Stimulated activated CD4-positive, alpha-beta T cell treated with anti-CD3 and anti-CD28 coated beads, Interleukin-4, amount 100 ng/mL, for 48 hours (primary cell): ENCODE measurements at places on chromosomes 2 and 18.

- no peak for DNase-seq
These were observed 39.4 kb downstream of the MYT1L start for GRCh38 chr2:2291500-2292260.

DNA sequence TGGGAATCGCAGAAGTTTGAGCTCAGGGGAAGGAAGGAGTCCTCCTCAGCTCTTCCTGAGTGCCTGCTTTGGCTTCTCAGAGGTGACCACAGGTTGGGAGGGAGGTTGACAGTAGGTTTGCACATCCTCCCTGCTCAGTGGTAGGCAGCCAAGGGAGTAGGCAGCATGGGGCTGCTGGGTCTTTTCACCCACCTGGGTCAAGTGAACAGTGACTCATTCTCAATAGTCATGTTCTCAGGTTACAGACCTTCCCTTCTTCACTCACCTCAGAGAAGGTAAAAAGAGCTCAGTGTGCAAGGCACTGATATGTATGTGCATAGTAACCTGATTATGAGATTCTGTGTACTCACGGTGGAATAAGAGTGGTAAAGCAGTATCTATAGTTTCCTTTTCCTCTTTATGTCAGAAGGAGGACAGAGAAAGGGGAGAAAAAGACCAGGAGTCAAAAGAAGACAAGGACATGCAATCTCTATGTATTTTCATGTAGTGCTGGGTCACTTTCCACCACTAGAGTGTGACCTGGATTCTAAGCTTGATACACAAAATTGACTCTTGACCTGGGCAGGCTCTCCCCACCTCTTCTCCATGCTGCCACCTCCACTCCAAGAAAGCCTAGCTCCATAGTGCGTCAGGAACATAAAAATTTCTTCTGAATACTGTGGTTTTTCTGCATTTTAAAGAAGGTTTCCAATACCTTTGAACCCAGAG lies 36.5 kb upstream of the ASNSD1 start:
- no peak for DNase-seq

DNA sequence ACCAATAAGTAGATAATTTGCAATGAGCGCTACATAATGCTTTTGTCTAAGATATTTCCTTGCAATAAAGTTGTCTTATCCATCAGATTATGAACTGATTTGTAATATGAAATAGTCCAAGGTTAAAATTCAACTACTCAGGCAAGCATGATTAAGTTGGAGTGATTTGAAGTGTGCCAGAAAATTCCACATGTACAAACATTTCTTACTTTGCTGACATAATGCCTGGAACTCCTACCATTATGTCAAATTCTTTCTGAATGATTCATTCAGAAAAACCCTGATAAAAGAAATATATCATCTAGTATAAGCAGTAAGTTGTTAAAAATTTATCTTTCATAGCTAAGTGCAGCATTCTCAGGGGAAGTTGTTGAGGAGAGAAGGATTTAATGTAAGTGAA lies 87.3 kb downstream of the CBLN2 start:
- no peak for DNase-seq

GRCh38 chr2:162037886-162038285 lies 36.1 kb downstream of the DPP4 start:
- DNase-seq, result no peak
